ENCODE measurements at places on chromosomes 4 and X. TPM values are rescaled to one million over a fixed set of nuclear protein-coding genes. Genes with fewer than 3 reads are reported as not detected.

The NLGN3 gene
- total RNA-seq, result 0.07 TPM

The SLC10A7 gene
- total RNA-seq, result 3.7 TPM

The TRO gene
- total RNA-seq, result 3.7 TPM

The MAGEB10 gene
- not detected for total RNA-seq

The CT45A5 gene
- not detected for total RNA-seq

The IL2RG gene
- not detected for total RNA-seq

The PPP1R2C gene
- not detected for total RNA-seq

The SPATA4 gene
- total RNA-seq, result not detected

The PAGE5 gene
- not detected for total RNA-seq

The CCSER1 gene
- not detected for total RNA-seq

The LRCH2 gene
- 0.46 TPM for total RNA-seq

The NMU gene
- total RNA-seq, result not detected

The TRIM75 gene
- not detected for total RNA-seq

The DIPK2B gene
- not detected for total RNA-seq

The ATP5ME gene
- total RNA-seq, result not detected

The MTMR8 gene
- not detected for total RNA-seq

All from MG63 (cell line).